ENCODE measurements at places on chromosomes 4 and X. TPM values are rescaled to one million over a fixed set of nuclear protein-coding genes. Genes with fewer than 3 reads are reported as not detected.

DNA sequence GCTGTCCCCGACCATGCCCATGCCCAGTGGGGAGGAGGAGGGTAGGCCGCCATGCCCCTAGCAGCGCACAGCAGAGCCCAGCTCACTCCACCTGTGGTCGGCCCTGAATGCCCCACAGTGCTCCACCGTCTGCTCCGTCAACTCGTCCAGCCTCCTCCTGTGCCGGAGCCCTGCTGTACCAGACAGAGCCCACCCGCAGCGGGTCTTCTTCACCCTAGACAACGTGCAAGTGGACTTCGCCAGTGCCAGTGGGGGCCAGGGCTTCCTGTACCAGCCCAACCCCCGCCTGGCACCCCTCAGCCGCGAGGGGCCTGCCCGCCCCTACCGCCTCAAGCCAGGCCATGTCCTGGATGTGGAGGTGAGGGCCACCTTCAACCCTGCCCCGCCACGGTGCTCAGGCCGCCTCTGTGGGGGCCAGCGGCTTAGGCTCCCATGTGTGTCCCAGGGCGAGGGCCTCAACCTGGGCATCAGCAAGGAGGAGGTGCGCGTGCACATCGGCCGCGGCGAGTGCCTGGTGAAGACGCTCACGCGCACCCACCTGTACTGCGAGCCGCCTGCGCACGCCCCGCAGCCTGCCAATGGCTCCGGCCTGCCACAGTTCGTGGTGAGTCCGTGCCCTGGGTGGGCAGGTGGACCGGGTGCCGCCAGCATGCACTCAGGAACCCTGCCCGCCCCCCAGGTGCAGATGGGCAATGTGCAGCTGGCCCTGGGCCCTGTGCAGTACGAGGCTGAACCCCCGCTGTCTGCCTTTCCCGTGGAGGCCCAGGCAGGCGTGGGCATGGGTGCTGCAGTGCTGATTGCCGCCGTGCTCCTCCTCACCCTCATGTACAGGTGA lies 6.9 kb upstream of the SRPK3 start:
- no peak overlapping the region for H3K4me3 ChIP-seq
- peaks cover 20% of the 10 kb centered on the region for H3K36me3 ChIP-seq
- DNase-seq: no peak
- H3K27me3 ChIP-seq: no peaks in the 10 kb centered on the region

DNA sequence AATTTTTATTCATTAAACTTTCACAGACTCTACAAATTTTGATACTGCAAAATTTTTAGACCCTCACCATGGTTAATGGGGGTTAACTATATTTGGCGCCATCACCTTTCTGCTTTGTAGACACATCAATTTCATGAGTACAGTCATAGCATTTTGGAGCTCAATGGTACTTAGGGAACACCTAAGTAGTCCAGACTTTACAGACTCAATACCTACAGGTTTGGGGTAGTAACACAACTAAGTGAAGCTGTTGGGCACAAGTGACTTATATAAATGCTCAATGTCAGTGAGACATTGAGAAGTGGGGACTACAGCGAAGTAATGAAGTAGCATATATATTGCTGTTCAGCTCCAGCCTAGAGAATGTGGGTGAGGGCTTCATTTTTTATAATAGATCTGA lies 7.5 kb downstream of the GPRIN3 start:
- H3K36me3 ChIP-seq: peaks cover 15% of the 10 kb centered on the region
- DNase-seq: no peak
- peaks cover 38% of the 10 kb centered on the region for H3K4me1 ChIP-seq
- no peak overlapping the region for H3K27ac ChIP-seq
- H3K27me3 ChIP-seq: no peaks in the 10 kb centered on the region
- H3K4me3 ChIP-seq: no peak overlapping the region

DNA sequence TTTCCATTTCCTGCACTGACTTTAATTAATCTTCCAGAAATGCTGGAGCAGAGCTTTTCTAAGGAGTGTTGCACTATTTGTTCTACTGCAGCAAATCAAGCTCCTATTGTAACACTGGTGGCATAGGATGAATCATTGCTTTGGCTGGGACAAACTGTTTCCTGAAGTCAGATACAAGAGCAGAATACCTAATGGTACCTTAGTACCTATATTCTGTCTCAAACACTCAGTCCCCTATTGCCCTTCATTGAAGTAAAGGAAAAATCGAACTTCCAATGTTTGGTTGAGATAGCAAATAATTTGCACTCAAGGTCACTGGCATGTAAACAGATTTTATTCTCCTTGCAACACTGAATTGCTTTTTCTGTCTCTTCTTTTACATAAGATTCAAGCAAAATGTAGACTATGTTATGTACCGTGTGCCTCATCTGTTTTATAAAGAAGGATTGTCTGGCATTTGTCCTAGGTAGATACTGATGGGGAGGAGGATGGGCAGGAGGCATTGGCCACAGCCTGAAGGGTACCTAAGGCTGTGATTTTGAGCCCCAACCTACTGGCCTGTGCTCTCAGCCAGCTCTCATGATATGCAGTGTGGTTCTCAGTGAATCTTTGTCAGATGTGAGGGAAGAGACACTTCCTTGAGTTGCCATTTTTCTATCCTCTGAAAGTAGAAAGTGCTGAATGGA lies 141.6 kb downstream of the AASDH start:
- DNase-seq: no peak
- no peak overlapping the region for H3K4me3 ChIP-seq
- H3K27me3 ChIP-seq: no peaks in the 10 kb centered on the region
- no peak overlapping the region for H3K27ac ChIP-seq
- H3K36me3 ChIP-seq: no peaks in the 10 kb centered on the region

DNA sequence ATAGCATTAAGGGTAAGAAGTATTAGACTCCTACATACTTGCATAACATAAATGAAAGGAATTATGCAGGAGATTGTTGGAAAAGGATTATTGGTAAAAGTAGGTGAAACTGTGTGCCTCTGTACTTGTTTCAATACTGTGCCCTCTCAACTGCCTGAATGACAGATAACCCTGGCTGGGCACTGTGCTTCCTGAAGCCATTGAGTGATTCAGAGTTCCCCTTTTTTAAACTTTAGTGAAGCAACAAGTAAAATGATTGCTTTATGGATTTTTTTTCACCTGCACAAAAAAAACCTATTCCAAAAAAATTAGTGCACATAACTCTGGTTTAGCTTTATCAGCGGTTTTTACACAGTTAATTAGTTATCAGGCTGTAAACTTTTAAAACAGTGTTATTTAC lies 204.8 kb downstream of the TRAM1L1 start:
- no peak overlapping the region for H3K4me3 ChIP-seq
- H3K27ac ChIP-seq: no peak overlapping the region
- H3K36me3 ChIP-seq: no peaks in the 10 kb centered on the region
- no peaks in the 10 kb centered on the region for H3K27me3 ChIP-seq
- no peaks in the 10 kb centered on the region for H3K4me1 ChIP-seq

DNA sequence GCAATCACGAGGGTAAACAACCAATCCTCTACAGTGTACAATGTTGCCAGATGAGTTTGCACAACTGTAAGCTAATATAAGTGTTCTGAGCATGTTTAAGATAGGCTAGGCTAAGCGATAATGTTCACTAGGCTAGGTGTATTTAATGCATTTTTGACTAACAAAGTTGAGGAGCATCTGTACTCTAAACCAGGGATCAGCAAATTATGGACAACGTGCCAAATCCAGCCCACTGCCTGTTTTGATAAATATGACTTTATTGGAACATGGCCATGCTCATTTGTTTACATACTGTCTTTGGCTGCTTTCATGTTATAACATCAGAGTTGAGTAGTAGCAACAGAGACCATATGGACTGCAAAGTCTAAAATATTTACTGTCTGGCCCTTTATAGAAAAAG lies 46.3 kb upstream of the ARHGEF6 start:
- no peaks in the 10 kb centered on the region for H3K4me1 ChIP-seq
- no peak overlapping the region for H3K27ac ChIP-seq
- no peaks in the 10 kb centered on the region for H3K36me3 ChIP-seq
- H3K4me3 ChIP-seq: no peak overlapping the region
- DNase-seq: no peak

GRCh38 chr4:100804576-100805360 lies 286.9 kb upstream of the EMCN start:
- H3K27ac ChIP-seq: no peak overlapping the region
- no peak for DNase-seq
- no peak overlapping the region for H3K4me3 ChIP-seq
- H3K27me3 ChIP-seq: no peaks in the 10 kb centered on the region
- H3K4me1 ChIP-seq: no peaks in the 10 kb centered on the region
- no peaks in the 10 kb centered on the region for H3K36me3 ChIP-seq

- no peaks in the 10 kb centered on the region for H3K27me3 ChIP-seq
- no peak overlapping the region for H3K4me3 ChIP-seq
- H3K4me1 ChIP-seq: no peaks in the 10 kb centered on the region
- no peak for DNase-seq
- no peak overlapping the region for H3K27ac ChIP-seq
Measured at GRCh38 chrX:66654411-66654810, 15.5 kb upstream of the EDA2R start.

- no peak overlapping the region for H3K4me3 ChIP-seq
- peaks cover 9% of the 10 kb centered on the region for H3K4me1 ChIP-seq
- H3K36me3 ChIP-seq: peaks cover 6% of the 10 kb centered on the region
- H3K27me3 ChIP-seq: no peaks in the 10 kb centered on the region
Measured at GRCh38 chrX:53184836-53185235, 40.2 kb downstream of the KDM5C start.

DNA sequence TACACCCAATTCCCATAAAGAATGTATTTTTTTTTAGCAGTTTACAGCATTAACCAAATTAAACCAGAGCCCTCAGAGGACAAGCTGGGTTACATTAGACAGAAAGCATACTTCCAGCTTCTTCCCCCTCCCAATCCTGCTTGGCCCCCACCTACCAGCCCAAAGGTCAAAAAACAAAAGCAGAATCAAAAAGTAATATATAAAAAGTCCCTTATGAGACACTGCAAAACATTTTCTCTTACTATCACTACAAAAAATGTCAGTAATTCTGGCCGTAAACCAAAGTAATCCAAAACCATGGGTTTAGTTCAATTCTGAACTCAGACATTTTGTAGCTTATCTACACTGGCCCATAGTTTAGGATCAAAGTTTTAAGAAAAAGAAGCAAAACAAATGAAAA lies 38.0 kb downstream of the APBB2 start:
- DNase-seq: no peak
- H3K36me3 ChIP-seq: no peaks in the 10 kb centered on the region
- H3K27ac ChIP-seq: no peak overlapping the region
- peaks cover 16% of the 10 kb centered on the region for H3K4me1 ChIP-seq

SCRG1 gene
- not detected for total RNA-seq

CFAP47 gene
- total RNA-seq: 1.0 TPM

RAB28 gene
- total RNA-seq: 10.6 TPM

Measured in Calu3 (cell line).